Fibroblast of lung (primary cell): ENCODE measurements at places on chromosomes 7 and 10. TPM values are rescaled to one million over a fixed set of nuclear protein-coding genes. Genes with fewer than 3 reads are reported as not detected.

DNA sequence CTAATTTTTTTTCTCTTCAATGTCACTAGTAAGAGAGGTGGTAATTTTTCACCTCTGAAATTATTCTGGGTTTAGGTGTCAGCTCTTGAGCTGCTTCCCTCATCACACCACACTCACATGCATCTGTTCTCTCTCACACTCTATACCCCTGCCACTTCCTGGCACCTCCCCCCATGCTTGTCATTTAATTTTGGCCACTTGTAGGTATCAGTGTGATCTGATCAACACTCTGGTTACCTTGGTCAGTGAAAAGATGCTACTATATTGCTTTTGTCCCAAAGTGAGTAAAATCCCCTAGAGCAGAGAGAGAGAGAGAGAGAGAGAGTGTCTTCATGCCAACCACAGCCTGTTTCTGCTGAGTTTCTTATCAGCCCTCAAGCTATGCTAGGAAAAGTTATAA lies 42.5 kb downstream of the STK17A start:
- DNase-seq = no peak

DNA sequence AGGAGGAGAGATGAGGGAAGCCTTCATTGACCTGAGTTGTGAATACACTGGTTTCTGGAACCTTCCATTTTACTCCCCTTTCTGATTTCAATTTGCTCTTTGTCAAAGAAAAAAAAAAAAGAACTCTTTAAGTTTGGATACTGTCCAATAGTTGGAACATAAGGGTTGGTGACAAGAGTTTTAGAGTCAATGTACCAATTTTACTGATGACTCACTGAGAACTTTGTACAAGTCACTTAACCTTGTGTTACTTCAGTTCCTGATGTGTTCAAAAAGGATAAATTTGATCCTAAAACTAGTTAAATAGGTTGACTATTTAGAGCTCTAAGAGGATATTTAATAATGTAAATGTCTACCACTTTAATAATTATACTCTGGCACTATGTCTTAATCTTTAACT lies 4.1 kb upstream of the CDK14 start:
- peak; percentile 37 for DNase-seq

DNA sequence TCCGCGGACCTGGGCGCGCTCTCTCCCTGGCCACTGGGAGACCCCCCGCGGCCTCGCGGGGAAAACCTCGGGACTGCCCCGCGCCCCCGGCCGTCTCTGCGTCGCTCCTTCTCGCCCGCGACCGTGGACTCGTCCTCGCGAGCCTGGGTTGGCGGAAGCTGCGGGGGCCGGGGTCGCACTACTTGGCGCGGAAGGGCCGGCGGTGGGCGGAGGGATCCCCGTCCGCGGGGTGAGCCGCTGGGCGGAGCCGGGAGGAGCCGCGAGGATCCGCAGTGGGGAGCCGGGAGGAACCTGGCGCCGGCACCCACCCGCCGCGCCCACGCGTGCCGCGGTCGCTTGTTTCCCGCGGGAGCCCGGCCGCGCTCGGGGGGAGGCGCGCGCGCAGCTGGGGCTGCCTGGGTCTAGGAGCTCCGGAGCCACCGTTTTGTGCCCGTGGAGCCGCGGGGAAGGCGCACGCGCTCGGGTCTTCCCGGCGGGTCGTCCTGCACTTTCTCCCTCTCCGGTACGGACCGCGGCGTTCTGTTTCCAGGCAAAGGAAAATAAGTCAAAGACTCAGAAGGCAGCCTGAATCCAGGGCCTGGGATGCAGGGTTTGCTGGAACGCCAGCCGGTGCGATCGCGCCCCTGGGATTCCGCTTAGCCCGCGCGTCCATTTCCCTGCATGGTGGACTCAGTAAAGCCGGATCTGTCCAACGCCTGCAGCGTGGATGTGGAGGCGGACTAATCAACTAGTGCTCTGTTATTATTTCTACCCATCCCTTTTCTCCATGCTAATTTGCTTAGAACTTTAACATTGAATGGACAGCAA lies 28.7 kb upstream of the KMT2C start:
- DNase-seq = peak; percentile 81

- no peak for DNase-seq
Measured at GRCh38 chr10:125023862-125024496, 82.1 kb downstream of the ZRANB1 start.

DNA sequence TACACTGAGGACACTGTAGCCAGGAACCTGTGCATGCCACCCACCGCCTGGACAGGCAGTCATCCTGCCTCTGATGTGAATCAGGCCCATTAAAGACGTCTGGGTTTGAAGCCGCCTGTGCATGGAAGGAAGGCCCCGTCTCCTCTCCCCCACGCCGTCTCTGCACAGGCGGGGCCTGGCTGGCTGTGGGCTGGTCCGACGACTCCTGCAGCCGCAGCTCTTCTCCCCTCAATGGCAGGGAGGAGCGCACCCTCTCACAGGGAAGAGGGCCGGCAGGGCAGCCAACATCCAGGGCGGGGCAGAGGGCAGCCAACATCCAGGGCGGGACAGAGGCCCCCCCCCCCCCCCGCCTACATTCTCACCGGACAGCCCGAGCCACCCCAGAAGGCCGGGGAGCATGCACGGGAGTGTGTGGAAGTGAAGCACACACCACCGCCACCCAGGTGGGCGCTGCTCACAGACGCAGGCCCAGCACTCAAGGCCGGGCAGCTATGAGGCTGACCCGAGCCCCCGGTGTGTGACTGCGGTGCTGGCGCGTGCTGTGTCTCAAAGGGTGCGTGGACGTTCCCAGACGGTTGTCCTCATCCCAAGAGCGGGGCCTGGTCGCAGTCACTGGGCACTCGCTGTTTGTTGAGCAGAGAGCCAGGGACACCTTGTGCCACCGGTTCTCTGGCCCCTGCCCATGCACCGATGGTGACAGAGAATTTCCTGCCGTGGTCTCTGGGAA lies 19.1 kb downstream of the DPYSL4 start:
- DNase-seq = no peak

GRCh38 chr7:55108818-55109217 lies 90.0 kb downstream of the EGFR start:
- DNase-seq = no peak

- no peak for DNase-seq
Measured at GRCh38 chr10:44995581-44995913, 5.2 kb upstream of the ZNF22 start.

- DNase-seq = peak; percentile 16
Measured at GRCh38 chr7:3164380-3164792, 120.7 kb upstream of the CARD11 start.

DNA sequence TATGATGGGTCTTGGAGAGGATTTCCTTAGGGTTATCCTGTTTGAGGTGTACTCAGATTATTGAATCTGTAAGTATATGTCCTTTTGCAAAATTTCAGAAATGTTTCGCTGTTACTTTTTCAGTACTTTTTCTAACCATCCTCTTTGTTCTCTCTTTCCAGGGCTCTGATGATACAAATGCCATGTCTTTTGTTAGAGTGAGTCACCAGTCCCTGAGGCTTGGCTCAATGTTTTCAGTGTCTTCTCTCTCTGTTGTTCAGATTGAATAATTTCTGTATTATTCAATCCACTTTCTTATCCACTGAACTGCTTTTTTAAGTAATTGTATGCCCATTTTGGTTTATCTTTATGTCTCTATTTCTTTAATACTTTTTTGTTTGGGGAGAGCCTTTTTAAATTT lies 449.4 kb downstream of the TNS3 start:
- DNase-seq = no peak

- DNase-seq = peak; percentile 85
Measured at GRCh38 chr7:134907639-134908038, 78.7 kb upstream of the AGBL3 start.

- DNase-seq = no peak
Measured at GRCh38 chr10:86964061-86964846, 4.0 kb upstream of the ADIRF start.

NUTM2E gene
- under 0.01 TPM in 1 of 2 replicates, not detected in the other for total RNA-seq

ABCB4 gene
- 0.26 and 0.66 TPM in 2 replicates for total RNA-seq

LIPM gene
- total RNA-seq = not detected in 2 replicates

ARHGAP22 gene
- 21.3 and 75.5 TPM in 2 replicates for total RNA-seq

SLC26A5 gene
- not detected in 2 replicates for total RNA-seq

FFAR4 gene
- not detected in 2 replicates for total RNA-seq

AKR1C2 gene
- 10.6 and 13.4 TPM in 2 replicates for total RNA-seq

PLEKHS1 gene
- total RNA-seq = not detected in 2 replicates

RHOBTB1 gene
- total RNA-seq = 19.8 TPM in 2 replicates

TMEM236 gene
- under 0.01 and 0.17 TPM in 2 replicates for total RNA-seq
